Stimulated activated CD4-positive, alpha-beta T cell treated with anti-CD3 and anti-CD28 coated beads, Interleukin-4, amount 100 ng/mL, for 4 hours (primary cell): ENCODE measurements at places on chromosomes 16 and 17.

- no peak for DNase-seq
Observed at GRCh38 chr17:39658346-39658745, 6.8 kb upstream of the TCAP start.

- DNase-seq = no peak
Observed at GRCh38 chr16:85068746-85069145, 41.2 kb downstream of the KIAA0513 start.

DNA sequence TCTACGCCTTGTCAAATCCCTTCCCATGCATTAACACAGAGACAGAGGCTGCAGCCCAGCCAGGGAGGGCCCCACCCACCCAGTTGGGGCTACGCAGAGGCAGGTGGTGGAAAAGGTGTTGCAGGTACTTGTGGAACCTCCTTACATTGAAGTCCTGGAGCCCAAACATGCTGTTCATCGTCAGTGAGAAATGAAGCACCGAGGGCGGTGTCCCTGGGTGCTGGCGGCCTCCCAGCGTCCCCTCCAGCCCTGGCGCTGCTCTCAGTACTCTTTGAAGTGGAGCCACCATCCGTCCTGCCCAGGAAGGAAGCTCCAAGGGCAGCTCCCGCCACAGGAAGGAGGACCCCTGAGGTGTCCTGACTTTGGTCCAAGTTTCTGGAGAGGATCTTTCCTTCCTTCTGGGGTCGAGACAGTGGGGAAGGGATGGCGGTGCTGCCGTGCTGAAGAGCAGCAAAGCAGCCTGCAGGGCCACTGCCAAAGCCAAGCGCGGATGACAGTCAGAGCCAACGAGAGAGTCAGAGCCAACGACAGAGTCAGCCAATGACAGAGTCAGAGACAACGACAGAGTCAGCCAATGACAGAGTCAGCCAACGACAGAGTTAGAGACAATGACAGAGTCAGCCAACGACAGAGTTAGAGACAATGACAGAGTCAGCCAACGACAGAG, 23.4 kb downstream of the LMF1 start:
- DNase-seq = no peak

DNA sequence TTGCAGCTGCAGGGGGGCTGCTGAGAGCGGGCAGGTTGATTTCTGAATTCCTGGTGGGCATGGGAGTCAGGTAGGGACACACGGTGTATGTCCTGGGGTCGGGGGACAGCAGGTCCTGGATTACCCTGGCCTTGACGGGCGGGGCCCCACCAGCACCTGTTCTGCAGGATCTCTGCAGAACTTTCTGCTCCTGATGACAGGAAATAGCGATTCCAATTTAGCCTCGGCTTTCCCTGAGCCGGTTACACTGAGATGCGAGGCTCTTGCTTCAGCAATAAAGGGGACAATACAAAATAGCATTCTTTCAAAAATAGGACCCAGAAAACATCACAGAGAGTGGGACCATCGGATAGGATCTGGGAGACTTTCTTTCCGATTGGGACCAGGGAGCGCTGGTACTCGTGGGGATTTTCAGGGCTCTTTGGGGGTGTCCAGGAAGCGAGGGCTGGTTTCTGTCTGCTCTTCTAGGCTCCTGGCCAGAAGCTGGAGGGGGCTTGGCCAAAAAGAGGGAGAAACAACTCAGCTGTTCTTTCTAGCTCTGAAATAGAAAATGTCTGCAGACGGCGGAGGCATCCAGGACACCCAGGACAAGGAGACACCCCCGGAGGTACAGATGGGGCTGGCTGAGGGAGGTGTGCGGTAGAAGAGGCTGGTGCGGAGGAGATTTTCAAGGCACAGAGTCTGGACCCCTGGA, 642 bp downstream of the ZNF205 start:
- DNase-seq = no peak

DNA sequence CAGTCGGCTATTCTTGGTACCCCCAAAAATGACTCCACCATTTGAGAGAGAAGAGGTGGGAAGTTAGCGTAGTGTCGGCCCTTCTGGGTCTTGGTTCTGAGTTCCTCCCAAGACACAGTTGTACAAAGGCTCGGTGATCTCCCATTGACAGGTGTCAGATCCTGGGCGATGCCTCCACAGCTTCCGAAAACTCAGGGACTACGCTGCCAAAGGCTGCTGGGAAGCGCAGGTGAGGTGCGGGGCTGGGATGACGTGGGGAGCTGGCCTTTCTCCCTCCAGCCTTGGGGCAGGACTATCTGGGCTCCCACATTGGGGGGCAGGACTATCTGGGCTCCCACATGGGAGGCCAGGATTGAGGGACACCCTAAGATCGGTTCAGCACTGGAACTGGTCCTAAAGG, 10.4 kb downstream of the CCNF start:
- no peak for DNase-seq

DNA sequence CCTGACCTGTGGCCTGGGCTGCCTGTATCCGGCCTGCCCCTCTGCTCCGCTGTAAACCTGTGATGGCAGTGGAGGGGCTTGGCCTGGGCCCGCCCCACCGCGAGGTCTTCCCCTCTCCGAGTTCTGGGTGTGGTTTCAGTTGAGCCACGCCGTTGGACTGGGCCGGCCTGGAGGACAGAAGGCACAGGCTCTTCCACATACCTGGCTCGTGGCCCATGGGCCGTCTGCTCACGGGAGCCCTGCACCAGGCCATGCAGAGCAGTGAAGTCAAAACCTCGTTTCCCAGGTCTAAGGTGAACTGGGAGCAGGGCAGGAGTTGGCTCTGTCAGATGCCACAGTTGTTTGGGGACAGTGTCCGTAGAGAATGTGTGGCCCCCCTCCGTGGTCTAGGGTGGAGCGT, 5.6 kb upstream of the RNPS1 start:
- no peak for DNase-seq

DNA sequence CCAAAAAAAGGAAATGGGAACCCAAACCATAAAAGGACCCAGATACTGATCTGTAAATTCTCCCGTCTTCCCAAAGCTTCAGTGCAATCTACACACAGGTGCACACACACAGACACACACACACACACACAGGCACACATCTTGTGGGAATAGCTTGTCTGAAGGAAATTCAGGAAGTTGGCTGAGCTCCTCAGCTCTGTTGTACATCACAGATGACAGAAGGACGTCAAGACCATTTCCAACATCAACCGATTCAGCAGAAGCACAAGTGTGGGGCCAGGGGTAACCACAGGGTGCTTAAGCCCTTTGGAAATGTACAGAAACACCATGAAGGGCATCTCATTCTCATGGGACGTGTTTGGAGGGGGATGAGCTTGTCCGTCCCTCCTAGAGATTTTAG, 498.1 kb upstream of the PSMD7 start:
- DNase-seq = no peak

DNA sequence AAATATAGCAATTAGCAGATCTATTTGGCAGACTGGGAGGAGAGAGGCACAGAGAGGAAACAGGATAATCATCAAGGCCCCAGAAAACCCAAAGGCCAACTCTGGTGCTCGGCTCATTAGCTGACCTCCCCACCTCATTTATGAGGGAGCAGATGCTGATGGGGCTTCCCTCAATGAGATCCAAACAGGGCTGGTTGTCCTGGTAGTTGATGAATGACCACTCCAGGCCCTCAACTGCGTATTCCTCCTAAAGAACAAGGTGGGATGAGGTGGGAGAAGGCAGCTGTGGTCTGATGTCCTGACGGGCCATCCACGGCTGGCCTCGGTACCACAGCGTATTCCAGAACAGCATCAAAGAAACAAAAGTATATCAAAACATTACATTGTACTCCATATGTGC, 20.8 kb downstream of the ZNHIT3 start:
- no peak for DNase-seq

DNA sequence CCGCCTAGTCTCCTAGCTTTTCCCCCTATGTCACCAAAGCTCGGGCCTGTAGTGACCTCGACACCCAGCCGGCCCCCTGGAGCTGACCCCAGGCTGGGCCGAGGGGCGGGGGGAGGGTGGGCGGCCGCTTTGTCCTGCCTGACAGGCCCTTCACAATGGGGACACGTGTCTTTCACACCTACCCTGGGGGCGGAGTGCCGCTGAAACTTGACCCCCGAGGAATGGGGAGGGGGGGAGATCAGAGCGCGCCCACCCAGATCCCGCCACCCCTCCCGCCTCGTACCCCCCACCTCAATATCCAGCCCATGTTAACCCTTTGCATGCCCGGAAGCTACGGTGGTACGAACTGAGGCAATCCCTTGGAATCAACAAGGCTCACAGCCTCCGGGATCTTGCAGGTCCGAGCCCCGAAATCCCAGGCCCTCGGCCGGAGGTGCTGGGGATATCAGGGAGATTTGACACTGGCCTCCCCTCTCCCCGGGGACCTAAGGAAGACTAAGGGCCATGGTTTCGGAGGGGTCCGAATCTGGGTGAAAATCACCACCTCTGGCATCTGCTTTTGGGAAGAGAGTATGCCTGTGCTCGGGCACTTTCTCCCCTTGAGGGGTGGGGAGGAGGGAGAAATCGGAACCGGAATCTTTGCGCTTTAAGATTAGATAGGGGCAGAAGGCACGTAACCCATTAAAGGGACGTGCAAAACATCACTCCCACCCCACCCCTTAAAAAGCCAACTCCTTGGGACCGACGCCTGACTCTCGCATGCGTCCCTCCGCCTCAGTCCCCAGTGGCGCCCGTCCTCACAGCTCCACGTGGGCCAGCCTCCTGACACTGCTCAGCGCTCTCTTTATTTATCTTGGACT, 2.6 kb downstream of the NOG start:
- DNase-seq = peak; percentile 5

GRCh38 chr17:59257101-59257500, 36.8 kb downstream of the GDPD1 start:
- DNase-seq = no peak

DNA sequence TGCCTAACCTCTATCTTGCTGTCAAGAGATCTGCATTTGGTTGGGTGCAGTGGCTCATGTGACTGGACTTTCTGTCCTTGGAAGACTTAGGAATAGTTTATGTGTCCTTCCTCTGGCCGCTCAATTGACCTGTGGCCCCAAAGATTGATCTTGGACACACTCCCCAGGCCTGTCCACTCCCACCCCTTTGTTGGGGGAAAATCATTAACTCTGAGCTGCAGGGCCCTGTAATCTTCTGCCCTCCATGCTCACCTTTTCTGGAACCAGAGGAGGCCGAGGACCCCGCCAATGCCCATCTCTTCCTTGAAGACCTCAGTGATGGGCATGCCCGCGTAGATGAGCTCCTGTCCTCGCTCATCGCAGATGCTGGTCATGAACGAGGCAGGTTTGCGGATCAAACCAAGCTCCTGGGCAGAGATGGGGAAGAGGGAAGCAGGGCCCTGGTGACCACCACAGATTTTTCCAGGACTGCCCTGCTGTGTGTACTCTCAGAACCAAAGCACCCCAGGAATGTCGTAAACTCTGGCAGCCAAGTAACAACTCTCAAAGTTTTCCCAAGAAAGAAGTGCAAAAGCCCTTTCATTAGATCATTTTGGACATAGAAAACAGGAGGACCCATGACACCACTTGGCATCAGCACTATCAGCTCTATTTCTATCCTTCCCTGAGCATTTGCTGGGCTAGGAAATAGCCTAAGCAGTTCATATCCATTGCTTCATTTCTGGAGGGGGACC, 8.5 kb upstream of the KLHL11 start:
- no peak for DNase-seq

DNA sequence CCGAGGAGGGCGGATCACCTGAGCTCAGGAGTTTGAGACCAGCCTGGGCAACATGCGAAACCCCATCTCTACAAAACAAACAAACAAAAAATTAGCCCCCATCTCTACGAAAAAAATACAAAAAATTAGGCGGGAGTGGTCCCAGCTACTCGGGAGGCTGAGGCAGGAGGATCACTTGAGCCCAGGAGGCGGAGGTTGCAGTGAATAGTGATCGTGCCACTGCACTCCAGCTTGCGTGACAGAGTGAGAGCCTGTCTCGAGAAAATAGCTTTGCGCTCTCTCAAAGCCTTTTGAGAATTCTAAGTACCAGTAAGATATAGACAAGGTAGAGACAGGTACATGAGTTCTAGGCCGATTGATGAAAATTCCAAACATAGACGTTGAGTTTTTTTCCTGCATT, 2.0 kb downstream of the SOCS7 start:
- no peak for DNase-seq

DNA sequence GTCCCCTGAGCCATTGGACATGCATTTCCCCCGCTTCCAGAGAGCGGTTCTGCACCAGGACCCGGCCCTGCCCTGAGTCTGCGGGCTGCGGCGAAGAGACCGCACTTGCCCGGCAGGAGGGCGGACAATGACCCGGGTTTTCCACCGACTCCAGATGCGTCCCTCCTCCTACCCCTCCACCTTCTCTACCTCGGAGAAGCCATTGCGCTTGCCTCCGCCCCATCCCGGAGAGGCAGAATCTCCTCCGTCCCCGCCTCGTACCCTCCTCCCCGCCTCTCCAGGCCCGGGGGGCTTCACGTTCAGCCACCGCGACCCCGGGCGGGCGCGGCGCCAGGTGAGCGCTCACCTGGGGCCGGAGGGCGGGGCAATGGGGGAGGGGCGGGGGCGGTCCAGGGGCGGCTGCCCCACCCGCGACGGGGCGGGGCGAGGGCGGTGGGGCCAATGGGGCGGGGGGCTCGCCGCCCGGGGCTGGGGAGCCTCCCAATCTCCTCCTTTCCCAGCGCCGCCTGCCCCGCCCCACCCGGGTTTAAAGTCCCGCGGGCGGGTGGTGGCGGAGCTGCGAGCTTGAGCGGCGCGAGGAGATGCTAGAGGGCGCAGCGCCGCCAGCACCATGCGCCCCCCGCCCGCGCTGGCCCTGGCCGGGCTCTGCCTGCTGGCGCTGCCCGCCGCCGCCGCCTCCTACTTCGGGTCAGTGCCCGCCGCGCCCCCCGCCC, at the start of gene WNT9B:
TSS of gene WNT9B (plus strand) at position 555 of the 713 bp plus-strand sequence. CDS start at position 611, 56 bp downstream.
- DNase-seq = peak; percentile 17

GRCh38 chr16:86921289-86921688, 342.9 kb downstream of the FOXL1 start:
- no peak for DNase-seq

DNA sequence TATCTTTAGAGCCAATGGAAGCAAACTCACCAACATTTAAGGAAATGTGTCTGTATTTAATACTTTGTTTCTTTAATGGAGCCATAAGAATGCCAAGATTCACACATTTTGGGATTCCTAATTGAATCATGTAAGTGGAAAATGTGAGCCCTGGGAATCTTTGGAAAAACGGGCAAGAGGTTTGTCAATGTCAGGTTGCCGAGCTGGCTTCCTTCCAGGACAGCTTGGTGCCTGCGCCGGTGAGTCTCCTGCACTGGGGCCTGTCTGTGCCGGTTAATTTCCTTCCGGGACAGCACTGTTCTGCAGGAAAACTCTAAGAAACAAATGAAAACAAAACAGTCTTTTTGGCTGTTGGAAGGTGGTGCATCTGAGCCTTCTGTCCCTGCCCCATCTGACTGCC, 210.6 kb downstream of the HAPSTR1 start:
- DNase-seq = no peak

DNA sequence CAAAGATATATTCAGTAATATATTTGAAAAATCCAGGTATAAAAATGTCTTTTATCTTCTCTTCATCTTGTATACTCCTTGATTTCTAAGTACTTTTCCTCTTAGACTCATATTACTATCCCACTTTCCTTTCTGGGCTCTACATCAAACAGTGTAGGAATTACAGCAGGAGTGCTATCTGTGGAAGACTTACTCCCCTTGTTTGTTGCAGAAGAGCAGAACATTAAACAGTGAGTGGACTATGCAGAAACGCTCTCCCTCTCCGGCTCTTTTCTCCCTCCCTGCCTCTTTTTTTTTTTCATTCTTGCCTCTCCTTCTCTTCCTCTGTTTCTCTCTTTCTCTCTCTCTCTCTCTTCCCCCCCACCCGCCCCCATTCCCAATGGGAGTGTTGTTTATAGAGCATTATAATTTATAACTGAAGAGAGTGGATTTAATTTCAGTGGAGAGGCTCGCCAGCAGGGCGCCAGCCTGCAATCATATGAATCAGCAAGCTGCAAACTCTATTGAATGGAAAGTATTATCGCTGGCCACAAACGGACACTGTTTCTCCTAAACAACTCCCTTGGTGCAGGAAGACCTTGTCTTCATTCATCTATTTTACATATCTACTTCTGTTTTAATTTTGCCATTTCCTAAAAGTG, 242.3 kb upstream of the TBX2 start:
- no peak for DNase-seq
